NCI-H146 (cell line): ENCODE measurements at places on chromosomes 13 and 19.
A peak's percentile ranks its signal among the peaks of the same experiment; 100 is the strongest.

DNA sequence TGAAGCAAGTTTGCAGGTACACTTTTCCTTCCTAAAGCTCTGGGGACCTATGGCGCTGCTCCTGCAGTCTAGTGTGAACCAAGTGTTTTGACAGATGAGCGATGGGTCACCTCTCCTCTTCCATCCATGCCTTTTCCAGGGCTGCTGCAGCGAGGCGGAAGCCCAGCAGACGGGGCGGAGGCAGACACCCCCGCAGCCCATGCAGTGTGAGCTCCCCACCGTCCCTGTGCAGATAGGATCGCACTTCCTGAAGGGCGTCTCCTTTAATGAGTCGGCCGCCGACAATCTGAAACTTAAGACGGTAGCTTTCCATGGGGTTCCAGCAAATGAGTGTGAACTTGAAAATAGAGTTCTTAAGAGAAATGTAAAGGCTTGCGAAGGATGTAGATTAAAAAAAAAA is 37.1 kb upstream of the GPI start:
- DNase-seq: no peak

DNA sequence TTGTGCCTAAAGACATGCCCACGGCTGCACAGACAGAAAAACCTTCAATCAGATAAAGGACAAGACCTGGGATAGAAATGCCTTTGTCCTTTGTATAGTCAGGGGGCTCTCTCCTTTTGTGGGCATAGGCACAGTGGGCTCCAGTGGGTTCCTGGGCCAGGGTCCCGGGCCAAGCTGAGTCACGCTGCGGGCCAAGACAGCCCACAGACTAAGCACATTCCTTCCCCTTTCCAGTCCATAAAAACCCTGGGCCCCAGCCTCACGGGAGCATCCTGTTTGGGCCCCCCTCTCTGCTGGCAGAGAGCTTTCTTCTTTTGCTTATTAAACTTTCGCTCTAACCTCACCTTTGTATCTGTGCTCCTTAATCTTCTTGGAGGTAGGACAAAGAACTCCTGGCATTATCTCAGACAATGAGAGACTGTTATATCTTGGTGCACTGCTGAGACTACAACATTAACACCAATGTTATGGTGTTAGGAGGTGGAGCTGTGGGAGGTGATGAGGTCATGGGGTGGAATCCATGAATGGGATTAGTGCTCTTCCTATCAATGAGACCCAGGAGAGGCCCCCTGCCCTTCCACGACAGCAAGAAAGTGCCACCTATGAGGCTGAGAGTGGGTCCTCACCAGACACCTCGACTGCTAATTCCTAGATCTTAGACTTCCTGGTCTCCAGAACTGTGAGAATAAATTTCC is 20.8 kb upstream of the FBXL3 start:
- no peak for DNase-seq

- DNase-seq: no peak
These were observed 72.4 kb upstream of the CLDN10 start for GRCh38 chr13:95480131-95480545.

GRCh38 chr13:78238911-78239310 is 320.3 kb upstream of the EDNRB start:
- no peak for DNase-seq

- DNase-seq: no peak
These were observed 79.4 kb downstream of the MBNL2 start for GRCh38 chr13:97301382-97302095.

DNA sequence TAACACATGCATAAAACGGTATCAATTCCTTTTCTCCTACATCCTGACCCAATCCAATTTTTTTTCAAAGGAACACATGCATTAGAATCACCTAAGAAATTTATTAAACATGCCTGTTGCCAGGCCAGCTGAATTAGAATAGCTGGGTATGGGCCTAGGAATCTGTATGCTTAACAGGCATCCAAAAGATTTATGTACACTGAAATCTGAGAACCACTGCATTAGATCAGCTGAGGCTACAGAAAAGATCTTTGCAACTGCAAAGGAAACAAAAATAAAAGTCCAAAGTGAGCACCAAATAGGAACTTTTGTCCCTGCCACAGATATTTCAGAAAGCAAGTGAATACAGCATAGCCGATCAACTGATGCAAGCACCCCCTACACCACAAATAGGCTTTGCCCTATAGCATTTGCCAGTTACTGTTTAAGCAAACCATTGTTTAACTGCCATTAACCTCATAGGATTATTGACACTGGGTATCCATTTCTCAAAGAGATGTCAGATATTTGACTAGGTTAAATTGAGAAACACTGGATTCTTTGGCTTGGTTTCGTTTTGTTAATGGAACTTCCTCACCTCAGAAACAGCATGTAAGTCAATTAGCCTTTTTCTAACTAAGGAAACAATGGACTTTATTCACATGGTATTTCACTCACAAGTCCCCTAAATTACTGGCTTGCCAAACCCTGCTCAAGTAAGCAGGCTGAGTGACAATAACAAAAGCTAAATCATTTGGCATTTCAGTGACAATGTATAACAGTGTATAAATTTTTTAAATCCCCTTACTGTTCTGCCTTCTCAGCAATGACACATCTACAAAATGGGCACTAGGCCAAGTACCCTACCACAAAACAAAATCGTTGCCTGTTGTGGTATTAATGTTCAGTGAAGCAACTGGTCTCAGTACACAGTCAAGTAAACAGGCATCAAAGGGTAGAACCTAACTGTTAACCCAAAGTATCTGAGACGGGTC is 67.8 kb downstream of the SUCLA2 start:
- peak; percentile 54 for DNase-seq

GRCh38 chr13:59279576-59279975 is 884.2 kb downstream of the DIAPH3 start:
- DNase-seq: no peak

GRCh38 chr19:13995017-13995728 is 10.9 kb downstream of the RFX1 start:
- no peak for DNase-seq

DNA sequence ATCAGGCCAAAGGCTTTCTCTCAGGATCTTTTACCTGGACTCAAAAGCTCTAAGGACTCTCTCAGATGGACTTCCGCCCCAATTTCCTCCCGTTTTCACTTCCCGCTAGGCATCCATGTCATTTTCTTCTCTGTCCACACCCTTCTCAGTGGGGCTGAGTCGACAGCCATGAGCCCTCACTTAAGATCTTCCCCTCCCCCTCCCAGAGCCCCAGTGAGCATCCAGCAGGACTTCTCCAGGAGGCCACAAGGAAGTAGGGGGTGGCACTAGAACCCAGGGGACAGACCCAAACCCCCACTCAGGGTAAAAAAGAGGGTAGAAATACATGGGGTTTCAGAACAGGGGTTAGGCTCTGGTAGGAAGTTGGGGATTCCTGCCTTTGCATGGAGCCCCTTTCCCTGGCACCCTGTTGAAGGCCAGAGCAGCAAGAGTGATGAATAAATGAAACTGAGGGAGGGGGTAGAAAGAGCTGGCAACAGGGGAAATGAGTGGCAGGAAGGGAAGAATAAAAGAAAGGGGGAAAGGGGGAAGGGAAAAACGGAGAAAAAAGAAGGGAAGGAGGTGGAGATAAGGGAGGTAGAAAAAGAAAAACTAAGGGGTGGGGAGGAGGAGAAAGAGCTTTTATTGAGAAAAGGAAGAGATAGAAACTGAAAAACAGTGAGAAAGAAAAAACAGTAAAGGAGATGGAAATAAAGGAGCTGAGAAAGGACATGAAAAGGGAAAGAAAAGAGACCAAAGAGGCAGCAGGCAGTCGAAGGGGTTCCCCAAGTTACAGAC is 42.3 kb downstream of the DEDD2 start:
- peak; percentile 18 for DNase-seq

DNA sequence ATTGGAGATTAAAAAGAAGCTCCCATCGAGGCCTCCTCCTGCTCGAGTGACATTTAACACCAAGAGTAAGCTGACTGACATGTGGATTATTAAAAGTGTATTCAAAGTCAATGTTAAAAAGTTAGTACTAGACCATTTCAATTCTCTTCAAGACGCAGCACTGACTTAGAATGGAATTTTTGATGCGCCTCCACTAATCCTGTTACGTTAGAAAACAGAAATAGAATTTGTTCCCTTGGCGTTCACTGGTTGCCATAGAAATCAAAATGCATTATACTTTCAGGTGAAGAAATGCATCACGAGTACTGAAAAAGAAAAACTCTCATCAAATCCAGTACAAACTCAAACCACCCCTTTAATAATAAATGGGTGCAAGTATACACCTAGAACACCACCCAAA is 42.2 kb downstream of the BRD4 start:
- no peak for DNase-seq

DNA sequence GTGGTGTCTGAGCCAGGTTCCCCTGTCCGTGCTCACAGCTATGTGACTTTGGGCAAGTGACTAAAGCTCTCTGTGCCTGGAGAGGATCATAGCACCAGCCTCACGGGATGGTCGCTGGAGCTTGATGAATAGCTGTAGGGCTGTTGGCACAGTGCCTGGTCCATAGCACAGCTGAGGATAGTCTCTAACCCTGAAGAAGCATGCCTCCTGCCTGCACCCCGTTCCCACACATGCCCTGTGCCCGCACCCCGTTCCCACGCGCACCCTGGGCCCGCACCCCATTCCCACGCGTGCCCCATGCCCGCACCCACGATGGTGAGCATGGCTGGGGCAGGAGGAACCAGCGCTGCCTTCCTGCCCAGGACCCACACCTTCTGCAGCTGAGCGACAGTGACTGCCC is 63.7 kb upstream of the F7 start:
- DNase-seq: no peak

- DNase-seq: no peak
These were observed 18.5 kb upstream of the ATP11A start for GRCh38 chr13:112671359-112671758.

- peak; percentile 66 for DNase-seq
These were observed 1.2 kb downstream of the MKNK2 start for GRCh38 chr19:2049741-2050348.
